ENCODE measurements at places on chromosomes 12 and 14.

- no peak for DNase-seq
Observed at GRCh38 chr12:119011231-119011630, 29.9 kb downstream of the SRRM4 start.

DNA sequence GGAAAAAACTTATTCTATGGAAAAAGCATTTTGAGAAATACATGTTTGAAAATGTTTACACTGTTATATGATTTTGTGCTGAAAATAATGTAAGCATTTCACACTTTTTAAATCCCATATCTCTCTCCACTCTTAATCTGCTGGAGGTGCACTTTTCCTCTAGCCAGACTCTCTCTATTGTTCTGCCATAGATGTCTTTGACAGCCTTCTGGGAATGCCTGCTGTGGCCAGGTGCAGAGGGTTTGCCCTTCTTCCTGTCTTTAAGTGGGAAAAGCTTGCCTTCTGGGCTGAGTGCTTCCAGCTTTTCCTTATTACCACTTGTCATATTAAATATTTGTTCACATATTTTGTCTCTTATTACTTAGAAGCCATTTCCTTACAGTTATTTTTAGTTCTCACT lies 60.1 kb upstream of the PPM1H start:
- no peak for DNase-seq

- no peak for DNase-seq
Observed at GRCh38 chr12:67388331-67389138, 119.4 kb downstream of the CAND1 start.

DNA sequence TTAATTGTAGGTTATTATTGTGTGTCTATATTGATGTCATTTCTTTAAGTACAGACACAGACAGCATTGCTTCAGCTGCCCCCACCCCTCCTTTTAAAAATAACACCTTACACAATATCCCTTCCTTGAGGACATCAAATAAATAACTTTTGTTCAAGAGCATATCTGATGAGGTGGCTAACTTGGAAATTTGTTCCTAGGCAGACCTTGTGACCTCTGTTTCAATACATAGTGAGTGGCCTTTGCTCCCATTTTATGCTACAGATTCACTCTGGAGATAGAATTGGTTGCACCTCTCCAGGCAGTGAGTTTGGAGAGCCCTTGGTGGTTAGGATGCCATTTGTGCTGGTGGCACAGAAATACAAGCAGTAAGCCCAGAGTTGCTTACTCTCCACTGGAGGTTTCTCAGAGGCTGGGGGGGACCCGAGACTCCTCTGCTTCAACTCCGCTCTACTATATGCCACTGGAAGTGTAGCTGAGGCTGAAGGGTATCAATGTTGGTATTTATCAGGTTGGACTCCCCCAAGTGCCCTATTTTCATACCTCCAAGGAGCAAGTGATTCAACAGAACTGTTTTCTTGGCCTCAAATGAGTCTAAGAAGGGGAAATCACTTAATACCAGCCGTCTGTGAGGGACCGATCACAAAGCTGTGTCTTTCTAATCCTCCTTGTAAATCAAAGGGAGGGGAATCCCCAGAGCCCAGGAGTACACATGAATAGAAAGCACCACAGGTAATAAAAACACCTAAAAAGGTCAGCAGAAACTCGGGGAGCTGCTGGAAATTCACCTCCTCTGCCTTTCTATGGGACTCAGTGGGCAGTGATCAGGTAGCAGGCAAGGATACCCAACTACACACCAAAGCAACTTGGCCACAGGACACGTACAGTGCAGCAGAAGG lies 463.1 kb downstream of the RAD51B start:
- DNase-seq, result no peak

- DNase-seq, result no peak
Observed at GRCh38 chr14:101222362-101223070, 319.0 kb upstream of the RTL1 start.

DNA sequence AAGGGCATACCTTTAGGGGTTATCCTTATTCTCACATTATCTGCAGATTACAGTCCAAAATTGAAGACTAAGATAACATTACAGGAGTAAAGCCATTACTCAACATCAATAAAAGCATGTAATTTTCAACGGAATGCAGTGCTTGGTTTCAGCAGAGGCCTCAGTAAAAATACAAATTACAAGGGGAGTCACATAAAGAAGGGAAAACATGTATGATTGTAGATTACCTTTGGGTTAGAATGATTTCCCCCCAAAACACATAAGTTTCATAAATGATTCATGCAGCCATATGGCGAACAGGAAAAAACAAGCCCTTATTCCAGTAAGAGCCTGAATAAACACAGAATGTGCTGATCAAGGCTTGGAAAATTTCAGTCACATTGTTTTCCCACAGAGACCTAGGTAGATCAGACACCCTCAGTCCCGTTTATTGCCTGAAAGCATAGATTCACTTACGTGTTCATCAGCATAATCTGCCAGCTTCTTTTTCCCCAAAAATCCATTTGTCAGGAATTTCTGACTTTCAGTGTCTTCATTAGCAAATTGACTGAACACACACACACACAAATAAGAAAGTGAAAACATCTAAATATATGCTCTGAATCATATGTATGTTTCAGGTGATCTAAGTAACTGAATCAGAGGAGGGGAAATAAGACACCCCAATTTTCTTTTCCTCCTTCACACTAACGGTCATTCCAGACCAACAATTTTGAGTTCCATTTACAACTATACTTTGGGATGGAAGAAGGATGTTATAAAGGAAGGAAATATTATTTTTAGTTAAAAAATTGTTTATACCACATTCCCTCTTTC lies 37.5 kb downstream of the SLC38A4 start:
- DNase-seq, result no peak

DNA sequence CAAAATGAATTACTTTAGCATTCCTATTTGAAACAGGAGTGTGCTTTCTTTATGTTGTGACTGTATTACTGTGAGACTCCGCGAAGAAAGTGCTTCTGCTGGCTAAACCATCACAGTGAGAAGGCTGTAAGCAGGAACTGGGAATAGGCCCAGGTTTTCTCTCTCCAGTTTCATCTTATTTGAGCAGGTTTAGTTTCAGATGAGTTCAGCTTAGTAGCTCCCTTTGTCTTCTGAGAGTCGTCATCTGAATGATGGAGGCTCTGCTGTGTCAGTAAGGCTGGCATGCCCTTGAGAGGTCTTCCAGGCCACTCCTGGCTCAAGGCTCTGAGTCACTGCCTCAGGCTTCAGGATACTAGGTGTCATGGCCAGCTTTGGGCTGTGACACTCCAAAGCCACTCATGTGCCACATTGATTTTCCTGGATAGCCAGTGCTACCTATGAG lies 205.6 kb upstream of the RGS6 start:
- no peak for DNase-seq
